ENCODE measurements at places on chromosomes 11 and 22.
A peak's percentile ranks its signal among the peaks of the same experiment; 100 is the strongest.

DNA sequence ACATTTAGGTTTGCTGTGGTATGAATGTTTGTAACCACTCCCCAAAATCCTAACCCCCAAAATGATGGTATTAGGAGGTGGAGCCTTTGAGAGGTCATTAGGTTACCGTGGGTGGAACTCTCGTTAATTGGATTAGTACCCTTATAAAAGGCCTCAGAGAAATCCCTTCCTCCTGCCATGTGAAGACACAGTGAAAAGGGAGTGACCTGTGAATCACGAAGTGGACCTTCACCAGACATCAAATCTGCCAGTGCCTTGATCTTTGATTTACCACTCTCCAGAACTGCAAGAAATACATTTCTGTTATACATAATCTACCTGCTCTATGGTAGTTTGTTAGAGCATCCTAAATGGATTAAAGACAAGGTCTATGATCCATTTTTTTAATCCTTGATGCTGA, 12.6 kb upstream of the PICALM start:
- no peak for DNase-seq

- DNase-seq = no peak
Measured at GRCh38 chr11:102560555-102561011, 30.0 kb upstream of the MMP7 start.

DNA sequence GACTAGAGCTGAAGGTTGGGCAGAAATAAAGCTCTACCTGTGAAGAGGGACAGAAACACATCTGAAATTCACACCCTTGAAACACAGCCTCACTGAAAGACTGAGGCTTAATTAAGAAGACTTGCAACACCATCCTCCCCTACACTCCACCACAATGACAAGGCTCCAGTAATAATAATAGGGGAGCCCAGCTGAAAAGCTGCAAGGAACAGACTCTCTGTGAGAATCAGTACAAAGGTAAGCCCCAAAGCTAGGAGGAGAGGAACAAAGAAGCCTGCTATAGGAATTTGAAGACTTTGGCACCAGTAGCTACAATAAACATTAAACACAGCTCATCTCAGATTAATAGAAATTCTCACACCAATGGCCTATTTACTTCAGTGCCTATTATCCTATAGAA, 176.9 kb downstream of the FAT3 start:
- no peak for DNase-seq

- peak; percentile 24 for DNase-seq
Measured at GRCh38 chr11:93570759-93571413, 27.7 kb upstream of the SMCO4 start.

DNA sequence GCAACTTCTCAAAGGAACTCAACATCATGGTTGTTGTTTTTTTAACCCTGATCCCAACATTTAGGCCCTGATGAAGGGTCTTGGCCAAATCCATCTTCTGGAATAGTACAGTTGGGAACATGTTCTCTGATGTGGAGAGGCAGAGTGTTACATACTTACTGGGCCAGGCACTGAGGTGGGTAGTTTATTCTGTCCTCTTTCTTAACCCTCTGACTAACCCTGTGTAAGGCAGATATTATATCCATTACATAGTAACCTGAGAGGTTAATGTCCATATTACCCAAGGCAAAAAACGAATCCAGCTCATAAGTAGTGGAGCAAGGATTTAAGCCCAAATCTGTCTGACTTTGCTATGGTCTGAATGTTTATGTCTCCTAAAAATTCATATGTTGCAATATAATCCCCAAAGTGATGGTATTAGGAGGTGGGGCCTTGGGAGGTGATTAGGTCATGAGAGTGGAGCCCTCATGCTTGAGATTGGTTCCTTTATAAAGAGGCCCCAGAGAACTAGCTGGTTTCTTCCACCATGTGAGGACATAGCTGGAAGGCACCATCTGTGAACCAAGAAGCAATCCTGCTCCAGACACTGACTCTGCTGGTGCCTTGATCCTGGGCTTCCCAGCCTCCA, 16.3 kb downstream of the PPFIBP2 start:
- no peak for DNase-seq

GRCh38 chr11:38598418-38598817, 2000.4 kb upstream of the RAG2 start:
- no peak for DNase-seq

GRCh38 chr11:104060004-104060794, 23.8 kb downstream of the DDI1 start:
- DNase-seq = no peak

DNA sequence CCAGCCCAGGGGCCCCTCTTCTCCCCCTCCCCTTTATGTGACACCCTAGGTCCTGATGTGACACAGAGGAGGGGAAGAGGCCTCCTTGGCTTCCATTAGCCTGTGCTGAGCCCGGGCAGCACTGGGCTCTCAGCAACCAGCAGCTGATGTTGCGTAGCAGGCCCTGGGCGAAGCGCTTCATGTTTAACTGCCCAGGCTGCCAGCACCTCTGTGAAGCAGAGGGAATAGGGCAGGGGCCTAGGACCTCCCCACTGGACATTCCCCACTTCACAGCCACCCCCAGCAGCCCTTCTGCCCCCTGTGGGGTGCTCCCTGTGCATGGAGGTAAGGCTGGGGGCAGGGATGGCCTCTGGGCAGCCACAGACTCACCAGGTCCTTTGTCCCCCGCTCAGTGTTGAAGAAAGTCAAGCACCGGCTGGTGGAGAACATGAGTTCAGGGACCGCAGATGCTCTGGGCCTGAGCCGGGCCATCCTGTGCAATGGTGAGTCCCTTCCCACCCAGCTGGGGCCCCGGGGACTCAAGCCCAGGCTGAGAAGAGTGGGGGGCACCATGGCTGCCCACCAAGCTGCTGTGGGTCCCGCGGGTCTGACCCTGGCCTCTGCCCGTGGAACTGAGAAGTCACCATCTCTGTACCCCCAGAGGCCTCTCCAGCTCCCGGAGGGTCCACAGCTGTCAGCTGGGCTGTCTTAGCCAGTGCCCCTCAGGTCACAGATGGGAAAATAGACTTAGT, 11.6 kb downstream of the PICK1 start:
- DNase-seq = no peak

Data from DMS79 treated with DMSO at 0.1 percent for 48 hours (cell line).